ENCODE measurements at places on chromosomes 2 and 18.

DNA sequence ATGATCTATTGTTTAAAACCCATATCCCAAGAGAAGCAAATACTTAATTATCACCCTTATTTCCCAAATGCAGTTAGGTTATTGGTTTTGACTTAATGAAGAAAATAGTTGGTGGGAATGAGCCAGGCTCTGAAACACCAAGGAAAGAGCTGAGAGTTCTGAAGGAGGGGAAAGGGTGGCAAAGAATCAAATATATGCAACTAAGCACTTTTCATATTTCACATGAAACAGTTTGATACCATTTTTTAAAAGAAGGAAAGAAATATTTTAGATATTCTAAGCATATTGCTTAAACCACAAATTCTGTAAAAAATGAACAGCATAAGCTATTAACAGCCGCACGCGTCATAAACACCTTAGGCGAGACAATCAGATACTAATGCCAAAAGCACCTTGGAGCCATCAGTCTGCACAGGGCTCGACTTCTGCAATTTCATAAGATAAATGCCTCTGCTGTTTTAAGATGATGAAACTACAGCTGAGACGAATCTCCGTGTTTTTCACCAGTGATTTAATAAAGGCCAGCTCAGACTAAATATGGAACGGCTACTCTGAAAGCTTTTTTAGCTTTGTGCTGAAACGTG is 371.7 kb downstream of the EN1 start:
- no peak for DNase-seq

GRCh38 chr18:78448106-78448505 is 531.5 kb upstream of the SALL3 start:
- DNase-seq, result no peak

DNA sequence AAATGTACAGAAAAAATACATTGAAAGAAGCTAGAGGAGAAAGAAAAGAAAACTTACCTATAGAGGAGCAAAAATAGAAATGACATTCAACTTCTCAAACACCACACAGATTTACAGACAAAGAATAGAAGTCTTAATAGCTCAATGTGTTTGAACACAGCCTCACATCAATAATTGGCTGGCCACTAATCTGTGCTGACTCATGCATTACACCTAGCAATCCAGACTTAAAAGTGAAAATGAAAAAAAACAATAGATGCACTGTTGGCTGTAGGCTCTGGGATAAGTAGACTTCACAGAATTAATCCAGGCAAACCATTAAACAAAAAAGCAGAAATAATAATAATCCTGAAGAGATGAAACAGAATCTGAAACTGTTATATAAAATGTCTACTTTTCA is 961.3 kb upstream of the CELF4 start:
- DNase-seq, result no peak

- DNase-seq, result no peak
Observed at GRCh38 chr18:60292186-60292585, 80.4 kb downstream of the MC4R start.

DNA sequence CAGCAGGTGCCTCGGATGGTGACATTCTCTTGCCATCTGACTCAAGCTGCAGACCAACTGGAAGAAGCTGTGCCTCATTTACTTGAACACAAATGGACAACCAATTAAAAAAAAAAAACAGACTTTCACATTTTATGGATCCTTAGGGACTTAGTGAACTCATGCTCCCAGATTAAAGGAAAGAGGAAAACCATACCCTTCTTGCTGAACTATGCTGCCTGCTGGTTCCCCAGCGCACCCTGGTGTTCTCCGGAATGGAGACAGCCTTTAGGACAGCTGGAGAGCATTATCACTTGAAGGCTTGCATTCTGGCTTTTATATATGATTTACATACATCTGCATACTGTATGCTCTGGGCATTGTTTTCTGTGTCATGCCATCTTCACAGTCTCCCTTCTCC is 370.7 kb downstream of the SLC4A3 start:
- no peak for DNase-seq

- DNase-seq, result no peak
Observed at GRCh38 chr2:230738924-230739323, 26.3 kb downstream of the CAB39 start.
